ENCODE measurements at places on chromosomes 2 and 18.
A peak's percentile ranks its signal among the peaks of the same experiment; 100 is the strongest.

- DNase-seq, result peak; percentile 69
These were observed 852 bp downstream of the POLI start for GRCh38 chr18:54269893-54270844.

GRCh38 chr2:109322641-109323040 lies 193.6 kb downstream of the SH3RF3 start:
- no peak for DNase-seq

DNA sequence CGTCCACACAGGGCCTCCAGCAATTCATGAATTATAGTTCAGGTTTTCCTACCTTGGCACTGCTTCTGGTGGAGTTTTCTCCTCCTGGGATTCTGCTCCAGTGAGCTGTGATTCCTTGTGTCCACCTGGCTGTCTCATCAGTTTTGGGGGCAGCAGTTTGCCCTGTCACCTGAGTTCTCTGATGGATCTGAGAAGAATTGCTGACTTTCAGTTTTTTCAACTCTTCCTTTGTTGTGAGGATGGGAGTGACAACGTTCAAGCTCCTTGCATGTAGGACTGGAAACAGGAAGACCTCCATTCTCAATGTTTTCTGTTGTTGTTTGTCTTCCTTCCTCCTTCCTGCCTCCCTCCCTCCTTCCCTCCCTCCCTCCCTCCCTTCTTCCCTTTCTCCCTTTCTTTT lies 359.0 kb downstream of the TSN start:
- no peak for DNase-seq

DNA sequence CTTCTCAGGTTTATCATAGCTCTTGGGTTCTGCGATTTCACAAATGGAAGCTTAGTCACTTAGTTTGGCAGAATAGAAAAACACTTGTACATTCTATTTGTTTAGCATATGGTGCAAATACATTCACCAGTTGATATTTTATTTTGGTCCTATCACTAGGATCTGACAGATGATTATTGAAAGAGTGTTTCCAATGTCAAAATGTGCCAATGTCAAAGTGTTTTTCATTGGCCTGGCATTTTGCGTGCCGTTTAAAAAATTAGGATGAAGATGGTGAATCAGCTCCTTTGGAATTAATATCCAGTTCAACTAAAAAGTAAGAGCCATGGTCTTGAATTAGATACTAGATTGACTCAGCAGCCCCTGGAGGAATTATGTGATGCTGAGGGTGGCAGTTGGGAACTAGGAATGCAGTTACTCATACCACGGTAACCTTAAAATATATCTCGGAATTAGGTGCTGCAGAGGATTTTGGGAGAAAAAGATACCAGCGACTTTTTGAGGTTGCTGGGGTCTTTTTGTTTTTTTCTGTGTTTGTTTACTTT lies 87.0 kb downstream of the SPHKAP start:
- no peak for DNase-seq

DNA sequence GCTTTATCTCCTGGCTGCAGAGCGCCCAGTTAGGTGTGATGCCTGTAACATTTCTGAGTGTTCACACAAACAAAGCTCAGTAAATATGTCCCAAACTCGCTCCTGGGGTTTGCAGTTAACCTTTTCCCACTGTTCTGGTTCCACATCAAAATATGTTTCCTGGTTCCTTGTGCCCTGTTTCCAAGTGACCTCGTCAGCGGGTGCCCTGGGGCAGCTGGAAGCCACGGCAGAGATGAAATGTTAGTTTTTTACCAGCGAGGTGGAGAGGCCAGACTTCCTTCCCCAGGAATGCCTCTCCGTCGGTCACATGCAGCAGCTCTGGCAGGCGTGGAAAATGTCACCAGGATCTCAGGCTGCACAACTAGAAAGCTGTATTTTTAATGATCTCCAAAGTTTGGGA lies 18.2 kb downstream of the NFATC1 start:
- no peak for DNase-seq

- no peak for DNase-seq
These were observed 325.1 kb upstream of the TANK start for GRCh38 chr2:160835166-160835565.

GRCh38 chr2:23026671-23027070 lies 358.3 kb upstream of the KLHL29 start:
- no peak for DNase-seq

GRCh38 chr2:208134928-208135586 lies 5.4 kb upstream of the CRYGC start:
- no peak for DNase-seq

DNA sequence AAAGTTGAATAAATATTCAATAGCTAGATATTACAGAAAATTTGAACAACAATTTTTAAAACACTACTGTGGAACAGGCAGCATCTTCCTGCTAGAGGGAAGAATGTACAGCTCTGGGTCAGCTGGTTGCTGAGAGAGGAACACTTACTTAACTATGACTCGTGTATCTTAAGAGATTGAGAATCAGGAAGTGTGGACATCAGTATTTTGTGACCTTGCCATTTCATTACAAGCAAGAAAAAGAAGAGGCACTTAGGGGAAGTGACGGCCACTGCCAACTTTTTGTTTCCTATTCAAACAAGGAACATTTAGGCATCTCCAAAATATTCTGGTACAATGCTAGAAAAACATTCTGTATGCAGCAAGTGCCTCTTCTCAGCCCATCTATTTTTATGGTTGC lies 45.9 kb downstream of the ITPRID2 start:
- no peak for DNase-seq

GRCh38 chr18:57916684-57917083 lies 113.6 kb upstream of the ATP8B1 start:
- no peak for DNase-seq

- no peak for DNase-seq
These were observed 82.8 kb upstream of the DSEL start for GRCh38 chr18:67599277-67599676.

- no peak for DNase-seq
These were observed 1.3 kb downstream of the GAL3ST2 start for GRCh38 chr2:241777686-241778627.

- no peak for DNase-seq
These were observed 325.6 kb downstream of the HRH4 start for GRCh38 chr18:24786027-24786426.

DNA sequence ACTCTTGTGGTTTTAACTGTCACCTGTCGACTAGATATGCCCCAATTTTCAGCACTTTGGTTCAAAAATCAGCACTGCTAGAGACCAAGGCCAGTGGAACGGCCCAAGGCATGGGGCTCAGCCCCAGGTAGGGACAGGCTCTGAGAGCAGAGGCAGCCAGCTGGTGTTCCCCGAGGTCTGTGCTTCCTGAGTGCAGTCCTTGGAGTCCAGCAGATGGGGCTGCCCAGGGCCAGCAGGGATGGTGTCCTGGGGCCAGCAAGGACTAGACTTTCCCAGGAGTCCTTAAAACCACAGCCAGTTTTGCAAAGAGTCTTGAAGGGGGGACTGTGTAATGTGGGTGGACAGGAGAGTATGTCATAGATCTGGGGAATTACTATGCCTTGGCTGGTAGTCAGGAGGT lies 56.3 kb downstream of the POMC start:
- no peak for DNase-seq

- DNase-seq, result no peak
These were observed 365.6 kb downstream of the LRRTM4 start for GRCh38 chr2:77156599-77156998.

DNA sequence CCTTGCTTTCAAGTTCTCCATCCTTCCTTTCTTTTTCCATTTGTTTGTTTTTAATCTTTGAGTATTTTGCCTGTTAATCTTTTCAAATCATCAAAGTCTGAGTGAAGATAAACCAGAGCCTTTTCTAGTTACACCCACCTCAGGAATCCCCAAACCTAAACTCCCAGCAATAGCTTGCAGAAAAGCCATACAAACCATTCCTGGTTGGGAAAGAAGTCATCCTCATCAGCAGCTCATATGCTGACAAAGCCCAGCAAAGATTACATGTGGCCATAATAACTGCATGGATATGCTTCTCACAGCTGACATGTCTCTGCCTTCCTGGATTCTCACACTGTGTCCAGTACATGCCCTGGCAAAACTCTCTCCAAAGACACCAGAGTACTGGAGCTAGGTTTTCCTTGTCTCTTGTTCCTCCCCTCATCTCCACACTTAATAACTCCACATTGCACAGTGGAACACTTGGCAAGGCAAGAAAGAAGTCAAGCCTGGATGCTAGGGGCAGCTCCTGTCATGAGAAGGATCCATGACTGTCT lies 126.4 kb upstream of the TLK1 start:
- no peak for DNase-seq

GRCh38 chr18:26133652-26134051 lies at the start of gene PSMA8:
PSMA8 (plus strand) TSS chr18:26133869; CDS start chr18:26133966, 97 bp downstream.
- DNase-seq, result no peak

GRCh38 chr2:131034122-131035051 lies 58.9 kb downstream of the FAM168B start:
- peak; percentile 44 for DNase-seq

DNA sequence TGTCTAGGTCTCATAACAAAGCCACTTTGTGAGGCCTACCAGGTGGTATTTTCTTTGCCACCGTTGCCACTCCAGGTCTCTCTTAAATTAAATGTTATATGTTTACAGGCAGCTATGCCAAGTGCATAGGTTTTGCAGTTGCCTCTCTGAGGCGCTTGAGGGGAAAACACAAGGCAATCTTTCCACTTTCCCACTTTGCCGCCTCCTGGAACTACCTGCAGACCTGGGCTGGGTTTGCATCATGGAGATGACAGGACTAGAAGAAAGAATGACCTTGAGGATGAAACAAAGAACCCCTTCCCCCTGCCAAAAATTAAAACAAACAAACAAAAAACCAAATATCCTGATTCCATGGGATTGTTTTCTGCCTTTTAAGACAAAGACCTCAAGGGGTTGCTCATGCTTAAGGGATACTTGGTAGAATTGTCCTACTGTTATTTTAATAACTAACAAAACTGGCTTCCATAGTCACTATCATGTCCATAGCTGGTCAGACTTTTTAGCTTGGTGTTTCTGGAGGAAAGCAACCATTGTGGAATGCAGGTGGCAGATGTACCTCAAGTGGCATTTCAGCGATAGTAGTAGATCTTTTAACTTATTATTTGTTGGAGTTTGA lies 159.9 kb downstream of the PRPF40A start:
- DNase-seq, result no peak

DNA sequence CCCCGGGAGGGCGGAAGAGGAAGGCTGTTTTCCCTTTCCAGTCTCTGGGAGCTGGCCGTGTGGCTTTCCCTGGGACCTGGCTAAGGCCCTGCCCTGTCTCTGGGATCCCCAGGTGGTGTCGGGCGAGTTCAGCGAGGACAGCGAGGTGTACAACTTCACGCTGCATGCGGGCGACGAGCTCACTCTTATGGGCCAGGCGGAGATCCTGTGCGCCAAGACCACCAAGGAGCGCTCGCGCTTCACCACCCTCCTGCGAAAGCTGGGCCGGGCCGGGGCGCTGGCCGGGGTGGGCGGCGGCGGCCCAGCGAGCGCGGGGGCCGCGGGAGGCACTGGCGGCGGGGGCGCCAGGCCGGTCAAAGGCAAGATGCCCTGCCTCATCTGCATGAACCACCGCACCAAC lies 11.2 kb downstream of the GAREM2 start:
- DNase-seq, result no peak

DNA sequence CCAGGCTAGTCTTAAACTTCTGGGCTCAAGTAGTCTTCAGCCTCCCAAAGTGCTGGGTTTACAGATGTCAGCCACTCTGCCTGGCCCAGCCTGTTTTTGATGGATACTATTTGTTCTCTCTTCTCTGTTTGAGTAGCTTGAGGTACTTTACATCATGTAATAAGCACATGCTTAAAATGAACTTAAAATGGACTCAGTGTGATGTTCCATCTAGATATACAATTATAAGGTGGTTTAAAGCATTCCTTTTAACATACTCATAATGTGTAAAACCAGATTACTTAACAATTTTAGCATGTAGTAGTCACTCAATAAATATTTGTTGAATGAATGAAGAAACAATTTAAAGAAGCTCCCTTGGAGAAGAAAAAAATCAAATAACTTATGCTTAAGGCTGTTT lies 9.6 kb downstream of the PTPRM start:
- no peak for DNase-seq

DNA sequence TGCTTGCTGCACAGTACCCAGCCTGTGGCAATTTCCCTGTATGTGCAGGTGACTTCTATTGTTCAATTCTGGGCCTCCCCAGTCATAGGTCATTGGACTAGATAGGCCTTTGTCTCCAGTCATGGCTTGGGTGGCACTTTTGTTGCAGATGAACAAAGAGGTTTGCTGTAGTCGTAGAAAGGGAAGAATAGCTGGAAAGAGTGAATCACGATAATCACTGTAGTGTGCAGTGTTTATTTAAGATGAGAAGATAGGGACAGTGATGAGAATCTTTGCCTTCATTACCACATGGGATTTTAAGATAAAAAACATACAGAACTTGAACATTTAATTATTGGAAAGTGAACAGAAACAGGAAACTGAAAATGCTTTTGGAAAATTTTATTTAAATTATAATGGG lies 156.1 kb upstream of the CYRIA start:
- DNase-seq, result no peak

DNA sequence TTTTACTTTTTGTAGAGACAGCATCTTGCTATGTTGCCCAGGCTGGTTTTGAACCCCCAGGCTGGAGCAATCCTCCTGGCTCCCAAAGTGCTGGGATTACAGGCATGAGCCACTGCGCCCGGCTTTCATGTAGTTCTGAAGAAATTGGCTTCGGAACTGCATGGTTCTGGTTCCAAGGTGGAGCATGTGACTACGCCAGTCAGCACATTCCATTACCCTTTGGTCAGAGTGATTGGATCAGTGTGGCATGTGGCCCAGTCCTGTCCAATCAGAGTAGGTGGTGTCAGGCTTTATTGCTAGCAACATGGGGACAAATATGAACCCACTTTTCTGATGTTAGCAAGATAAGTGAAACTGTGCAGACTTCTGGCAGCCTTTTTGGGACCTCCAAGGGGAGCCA lies 16.3 kb upstream of the ATOH8 start:
- DNase-seq, result no peak

- DNase-seq, result peak; percentile 52
These were observed 46.0 kb downstream of the LRRFIP1 start for GRCh38 chr2:237673130-237674001.

GRCh38 chr2:86477349-86477748 lies 36.2 kb downstream of the KDM3A start:
- no peak for DNase-seq

DNA sequence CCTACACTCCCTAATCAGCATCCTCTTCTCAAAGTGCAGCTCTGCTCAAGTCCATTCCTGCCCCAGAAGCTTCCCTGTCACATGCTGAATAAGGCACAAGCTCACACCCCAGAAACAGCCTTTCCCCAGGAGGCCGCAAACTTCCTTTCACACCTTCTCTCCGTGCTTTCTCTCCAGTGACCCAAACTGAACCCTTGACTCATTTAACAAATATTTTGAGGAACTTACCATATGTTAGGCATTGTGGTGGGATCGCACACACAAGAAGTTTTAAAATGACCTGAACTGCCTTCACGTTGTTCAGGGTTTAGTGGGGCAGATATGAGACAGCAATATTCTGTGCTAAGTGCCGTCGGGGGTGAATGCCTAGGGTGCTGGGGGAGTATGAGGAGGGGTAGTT lies 161.3 kb downstream of the INSIG2 start:
- DNase-seq, result no peak

GRCh38 chr2:88857951-88858411 lies 166.5 kb downstream of the RPIA start:
- DNase-seq, result no peak
